ENCODE measurements at places on chromosomes 6 and 20.

- no peak for DNase-seq
Observed at GRCh38 chr6:85810558-85810957, 167.9 kb upstream of the SYNCRIP start.

- DNase-seq: peak; percentile 97
Observed at GRCh38 chr6:42569102-42570028, 5.5 kb downstream of the UBR2 start.

DNA sequence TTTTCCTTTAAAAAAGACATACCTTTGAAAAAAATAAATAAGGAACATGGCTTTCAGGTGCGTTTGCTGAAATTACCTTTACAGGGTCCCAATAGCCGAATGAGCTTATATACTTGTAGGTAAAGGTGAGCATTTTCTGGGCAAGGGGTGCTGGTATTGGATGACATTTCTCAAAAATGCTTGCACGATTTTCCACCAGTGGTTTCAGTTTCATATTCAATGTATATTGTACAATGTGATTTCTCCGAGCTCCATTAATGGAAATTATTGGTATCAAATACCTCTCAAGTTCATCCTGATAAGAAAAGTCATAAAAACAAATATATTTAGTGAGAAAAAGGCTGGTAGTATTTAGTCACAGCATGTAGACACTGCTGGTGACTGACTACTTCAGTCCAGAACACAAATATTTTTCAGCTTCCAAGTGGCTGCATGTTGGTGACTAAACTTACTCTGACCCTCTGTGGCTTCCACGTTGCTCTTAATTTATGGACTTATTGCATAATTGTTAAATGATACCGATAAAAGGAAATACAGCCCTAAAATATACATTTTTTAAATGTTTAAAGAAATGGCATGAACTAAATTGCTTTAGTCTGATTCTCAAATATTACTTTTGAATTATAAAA, 32.9 kb upstream of the ZBTB24 start:
- DNase-seq: no peak

DNA sequence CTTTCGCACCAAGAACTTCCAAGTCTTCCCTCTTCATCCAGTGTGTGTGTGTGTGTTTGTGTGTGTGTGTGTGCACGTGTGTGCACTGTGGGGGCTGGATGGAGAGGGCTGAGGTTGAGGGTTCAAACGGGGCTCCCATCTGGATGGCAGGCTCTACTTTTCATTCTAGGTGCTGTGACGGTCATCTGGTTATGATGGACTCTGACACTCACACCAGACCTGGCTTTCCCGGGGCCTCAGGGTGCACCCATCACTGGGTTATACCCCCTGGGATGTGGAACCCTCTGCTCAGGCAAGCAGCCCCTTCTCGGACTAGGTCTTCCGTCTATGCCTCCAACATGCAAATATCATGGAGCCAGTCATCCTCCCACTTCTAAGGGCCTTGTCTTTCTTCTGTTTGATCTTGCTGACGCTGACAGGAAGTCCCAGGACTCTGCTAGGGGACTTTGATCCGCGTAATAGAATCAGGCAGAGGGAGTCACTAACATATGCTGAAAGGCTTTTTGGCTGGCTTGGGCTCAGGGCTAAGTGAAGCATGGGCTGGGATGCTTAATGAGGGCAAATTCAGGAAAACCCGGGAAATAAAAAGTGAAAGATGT, 313.6 kb downstream of the CDC5L start:
- no peak for DNase-seq

DNA sequence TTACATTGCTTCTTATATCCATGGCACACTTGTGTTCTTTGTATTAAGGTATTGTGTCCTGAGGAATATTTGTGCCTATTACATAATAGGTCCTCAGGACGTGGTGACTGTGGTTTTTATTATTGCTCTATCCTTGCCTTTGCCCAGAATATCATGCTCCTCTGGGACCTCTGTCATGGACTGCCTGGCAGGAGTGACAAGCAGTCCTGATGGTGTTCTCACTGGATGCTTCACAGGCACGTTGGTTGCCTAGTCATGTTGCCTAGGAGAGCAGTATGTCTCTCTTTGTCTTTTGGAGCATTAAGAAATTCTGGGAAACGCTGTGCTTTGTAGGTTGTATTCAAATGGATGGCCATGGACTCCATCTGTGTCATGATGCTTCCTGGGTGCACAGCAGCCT, 24.7 kb upstream of the MROH8 start:
- no peak for DNase-seq

- DNase-seq: no peak
Observed at GRCh38 chr6:135972150-135972549, 120.6 kb downstream of the PDE7B start.

DNA sequence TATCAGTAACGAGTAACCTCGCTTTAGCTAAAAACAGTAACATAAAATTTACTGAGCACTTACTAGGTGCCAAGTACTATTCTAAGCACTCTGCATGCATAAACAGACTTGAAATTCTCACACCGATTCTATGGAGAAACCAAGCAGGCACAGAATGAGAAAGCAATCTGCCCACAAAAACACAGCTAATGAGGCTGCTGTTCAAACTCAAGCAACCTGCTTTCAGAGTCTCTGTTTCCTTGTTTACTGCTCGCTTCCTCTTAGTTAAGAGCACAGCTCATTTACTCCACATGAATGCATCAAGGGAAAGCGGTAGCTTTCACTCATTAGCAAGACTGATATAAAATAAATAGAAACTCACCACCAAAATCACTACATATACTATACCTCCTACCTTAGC, 37.4 kb downstream of the PRKN start:
- DNase-seq: no peak

DNA sequence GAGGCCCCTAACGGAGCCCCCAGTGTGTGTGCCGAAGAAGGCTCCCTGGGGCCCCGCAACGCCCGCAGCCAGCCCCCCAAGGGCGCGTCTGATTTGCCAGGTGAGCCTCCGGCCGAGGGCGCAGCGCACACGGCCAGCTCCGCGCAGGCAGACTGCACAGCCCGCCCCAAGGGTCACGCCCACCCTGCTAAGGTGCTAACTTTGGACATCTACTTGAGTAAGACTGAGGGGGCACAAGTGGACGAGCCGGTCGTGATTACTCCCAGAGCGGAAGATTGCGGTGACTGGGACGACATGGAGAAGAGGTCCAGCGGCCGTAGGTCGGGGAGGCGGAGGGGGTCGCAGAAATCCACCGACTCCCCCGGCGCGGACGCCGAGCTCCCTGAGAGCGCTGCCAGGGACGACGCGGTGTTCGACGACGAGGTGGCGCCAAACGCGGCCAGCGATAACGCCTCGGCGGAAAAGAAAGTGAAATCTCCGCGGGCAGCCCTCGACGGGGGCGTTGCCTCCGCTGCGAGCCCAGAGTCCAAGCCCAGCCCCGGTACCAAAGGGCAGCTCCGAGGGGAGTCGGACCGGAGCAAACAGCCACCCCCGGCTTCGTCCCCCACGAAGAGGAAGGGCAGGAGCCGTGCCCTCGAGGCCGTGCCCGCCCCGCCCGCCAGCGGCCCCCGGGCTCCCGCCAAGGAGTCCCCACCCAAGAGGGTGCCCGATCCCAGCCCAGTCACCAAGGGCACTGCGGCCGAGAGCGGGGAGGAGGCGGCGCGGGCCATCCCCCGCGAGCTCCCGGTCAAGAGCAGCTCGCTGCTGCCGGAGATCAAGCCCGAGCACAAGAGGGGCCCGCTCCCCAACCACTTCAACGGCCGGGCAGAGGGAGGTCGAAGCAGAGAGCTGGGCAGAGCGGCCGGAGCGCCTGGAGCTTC, 117.0 kb downstream of the RTN4IP1 start:
- no peak for DNase-seq

DNA sequence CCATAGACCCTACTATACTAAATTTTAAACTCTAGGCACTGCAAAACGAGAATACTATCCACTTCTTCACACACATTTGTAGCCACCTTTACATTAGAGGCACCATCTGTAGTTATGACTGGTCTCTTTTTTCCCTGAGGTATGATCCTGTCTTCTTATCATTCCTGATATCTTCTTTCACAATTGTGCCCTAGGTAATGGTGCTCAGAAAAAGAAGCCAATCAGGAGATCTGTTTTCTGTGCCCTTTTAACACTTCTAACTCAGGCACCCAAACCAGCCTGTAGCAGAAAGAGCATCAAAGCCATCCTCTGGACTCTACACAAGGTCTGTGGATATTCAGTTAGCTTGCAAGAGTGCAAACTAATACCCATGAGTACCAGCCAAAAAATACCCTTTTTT, 149.7 kb upstream of the SGK1 start:
- DNase-seq: no peak

DNA sequence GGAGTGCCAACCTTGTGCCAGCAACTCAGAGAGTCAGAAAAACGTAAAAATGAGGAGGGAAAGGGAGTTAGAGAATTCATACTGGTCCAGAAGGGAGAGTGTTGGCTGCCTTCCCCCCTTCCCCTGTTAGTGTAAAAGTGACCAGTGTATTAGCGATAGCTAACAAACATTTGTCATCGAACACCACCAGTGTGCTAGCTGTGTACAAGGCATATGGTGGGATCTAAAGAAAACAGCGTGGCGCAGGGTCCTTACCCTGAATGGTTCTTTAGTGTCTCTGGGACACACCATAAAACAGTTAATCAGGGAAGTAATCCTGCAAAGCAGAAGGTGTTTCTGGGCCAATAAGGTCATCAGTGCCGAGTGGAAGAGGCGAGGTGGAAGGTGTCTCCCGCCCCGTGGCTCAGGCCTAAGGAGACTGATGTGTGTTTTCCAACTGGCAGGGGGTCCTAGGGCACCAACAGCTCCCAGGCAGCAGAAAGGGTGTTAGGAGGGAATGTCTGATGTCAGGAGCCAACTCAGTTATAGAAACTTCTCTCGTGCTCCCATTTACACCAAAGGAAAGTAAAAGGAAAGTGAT, 91.9 kb downstream of the TCP11 start:
- DNase-seq: no peak

DNA sequence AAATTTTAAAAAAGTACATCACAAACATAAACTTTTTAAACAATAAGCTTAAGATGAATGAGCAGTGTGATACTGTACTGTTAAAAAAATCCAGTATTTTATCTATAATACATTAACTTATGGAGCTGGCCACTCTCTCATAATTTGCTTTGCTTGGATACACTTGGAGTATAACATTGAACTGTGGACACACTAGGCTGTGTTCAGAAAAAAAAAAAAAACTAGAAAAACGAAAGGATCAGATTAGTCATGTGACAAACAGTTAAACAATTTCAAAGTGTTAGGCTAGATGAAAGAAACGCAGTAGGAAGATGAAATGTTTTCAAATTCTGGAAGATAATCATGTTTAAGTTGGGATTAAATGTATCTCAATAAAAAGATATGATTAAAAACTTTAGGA, 220.0 kb downstream of the GRIK2 start:
- no peak for DNase-seq

DNA sequence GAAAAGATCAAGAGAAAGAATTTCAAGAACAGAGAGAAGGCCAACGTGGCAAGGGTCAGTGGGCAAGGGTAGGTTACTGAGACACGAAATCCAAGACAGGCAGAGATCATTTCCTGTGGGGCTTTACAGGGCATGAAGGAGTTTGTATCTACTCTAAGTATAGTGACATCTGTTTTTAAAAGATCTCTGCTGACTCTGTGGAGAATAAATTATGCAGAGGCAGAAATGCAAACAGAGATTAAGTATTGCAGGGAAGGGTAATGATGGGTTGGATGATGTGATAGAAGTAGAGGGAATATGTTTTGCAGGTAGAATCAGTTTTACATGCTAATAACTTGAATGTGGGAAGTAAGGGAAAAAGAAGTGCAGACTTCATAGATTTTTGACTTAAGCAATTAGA, 243.5 kb downstream of the FRK start:
- no peak for DNase-seq

DNA sequence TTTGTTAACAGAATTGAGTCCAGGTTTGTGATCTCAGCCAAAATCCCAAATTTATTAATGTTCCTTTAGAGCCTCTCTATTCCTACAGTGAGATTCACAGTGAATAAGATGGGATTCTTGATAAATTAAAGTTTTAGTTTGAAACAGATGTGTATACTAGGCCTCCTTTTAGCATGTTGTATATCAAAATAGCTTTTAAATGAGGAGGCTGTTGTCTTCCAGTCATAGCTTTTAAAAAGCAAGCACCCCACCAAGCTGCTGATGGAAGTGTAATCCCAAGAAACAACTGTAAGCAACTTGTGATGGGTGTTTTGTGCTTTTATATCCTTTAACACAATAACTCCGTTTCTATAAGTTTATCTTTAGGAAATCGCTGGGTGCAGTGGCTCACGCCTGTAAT, 7.0 kb downstream of the GTF2H5 start:
- no peak for DNase-seq

DNA sequence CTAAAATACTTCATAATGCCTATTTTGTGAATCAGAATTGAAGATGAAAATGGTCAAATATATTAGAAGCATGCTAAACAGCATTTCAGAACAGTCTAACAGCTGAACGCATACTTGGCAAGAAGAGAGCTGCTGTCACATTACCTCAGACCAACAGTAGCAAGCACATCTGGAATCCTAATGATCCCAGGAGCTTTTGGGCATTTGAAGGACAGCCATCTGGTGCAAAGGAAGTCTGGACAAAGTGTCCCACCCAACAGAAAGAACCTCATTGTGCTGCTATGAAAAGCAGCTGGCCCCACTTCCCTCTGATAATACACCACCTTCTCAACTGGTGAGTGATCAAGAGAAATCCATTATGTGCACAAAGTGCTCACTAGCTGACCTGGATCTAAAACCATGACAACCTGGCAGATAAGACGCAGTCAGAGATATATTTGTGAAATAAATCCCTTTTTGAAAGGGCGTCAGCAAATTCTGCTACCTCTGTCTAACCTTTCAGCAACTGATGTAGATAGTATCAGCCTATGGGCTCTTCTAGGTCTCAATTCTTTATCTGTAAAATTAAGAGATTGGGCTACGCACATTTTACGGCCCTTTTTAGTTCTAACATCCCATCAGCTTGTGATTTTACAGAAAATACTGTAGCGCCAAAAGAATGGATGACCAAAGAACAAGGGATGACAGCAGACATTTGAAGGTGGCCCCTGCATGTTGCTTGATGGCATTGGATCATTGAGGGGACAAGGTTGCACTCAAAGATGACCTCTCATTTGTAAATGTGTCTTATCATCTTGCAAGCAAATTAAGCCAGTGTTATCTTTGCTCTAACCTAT, 78.7 kb downstream of the SGK1 start:
- no peak for DNase-seq

DNA sequence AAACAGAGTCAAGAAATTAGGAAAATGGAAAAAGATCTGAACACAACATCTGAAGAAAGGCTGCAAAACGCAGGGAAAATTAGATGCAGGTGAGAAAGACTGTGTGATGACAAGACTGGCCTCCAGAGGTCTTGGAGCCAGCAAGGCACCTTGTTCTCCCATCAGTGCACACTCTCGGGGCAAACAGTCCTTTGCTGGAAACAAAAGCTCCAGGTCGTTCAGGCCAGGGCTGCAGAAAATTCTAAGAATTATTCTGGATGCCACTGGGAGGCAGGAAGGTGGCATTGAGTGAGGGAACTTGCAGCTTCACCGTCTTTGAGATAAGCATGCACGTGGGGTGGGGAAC, 219.9 kb upstream of the SSTR4 start:
- no peak for DNase-seq
